Fibroblast of skin of left quadriceps (primary cell): ENCODE measurements at places on chromosomes 1 and 21.

GRCh38 chr21:28018741-28019669 is 973.7 kb downstream of the LTN1 start:
- DNase-seq = no peak

DNA sequence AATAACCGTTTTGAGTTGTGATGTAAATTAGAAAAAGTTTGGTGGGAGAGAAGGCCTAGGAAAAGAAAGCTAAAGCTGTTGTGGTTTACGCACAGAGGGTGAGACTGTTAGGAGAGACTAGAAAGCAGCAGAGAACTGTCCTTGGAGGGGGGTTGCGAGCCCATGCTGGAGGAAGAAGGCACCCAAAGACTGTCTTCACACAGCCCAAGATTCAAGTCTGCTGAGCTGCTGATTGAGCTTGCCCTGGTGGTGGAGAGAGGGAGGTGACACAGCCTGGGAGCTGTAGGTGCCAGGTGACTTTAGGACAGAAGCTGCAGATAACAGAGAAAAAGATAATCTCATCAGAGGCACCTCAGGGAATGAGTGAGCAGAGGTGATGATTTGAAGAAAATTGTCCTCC is 18.3 kb upstream of the TLR5 start:
- no peak for DNase-seq

- peak; percentile 42 for DNase-seq
These were observed 46.6 kb upstream of the MAB21L3 start for GRCh38 chr1:116064616-116065015.

GRCh38 chr1:67256291-67257172 is 51.1 kb upstream of the IL12RB2 start:
- DNase-seq = no peak

GRCh38 chr1:228334226-228334935 is 72.3 kb downstream of the TRIM11 start:
- DNase-seq = no peak

GRCh38 chr1:197692965-197693364 is 82.3 kb downstream of the DENND1B start:
- no peak for DNase-seq

DNA sequence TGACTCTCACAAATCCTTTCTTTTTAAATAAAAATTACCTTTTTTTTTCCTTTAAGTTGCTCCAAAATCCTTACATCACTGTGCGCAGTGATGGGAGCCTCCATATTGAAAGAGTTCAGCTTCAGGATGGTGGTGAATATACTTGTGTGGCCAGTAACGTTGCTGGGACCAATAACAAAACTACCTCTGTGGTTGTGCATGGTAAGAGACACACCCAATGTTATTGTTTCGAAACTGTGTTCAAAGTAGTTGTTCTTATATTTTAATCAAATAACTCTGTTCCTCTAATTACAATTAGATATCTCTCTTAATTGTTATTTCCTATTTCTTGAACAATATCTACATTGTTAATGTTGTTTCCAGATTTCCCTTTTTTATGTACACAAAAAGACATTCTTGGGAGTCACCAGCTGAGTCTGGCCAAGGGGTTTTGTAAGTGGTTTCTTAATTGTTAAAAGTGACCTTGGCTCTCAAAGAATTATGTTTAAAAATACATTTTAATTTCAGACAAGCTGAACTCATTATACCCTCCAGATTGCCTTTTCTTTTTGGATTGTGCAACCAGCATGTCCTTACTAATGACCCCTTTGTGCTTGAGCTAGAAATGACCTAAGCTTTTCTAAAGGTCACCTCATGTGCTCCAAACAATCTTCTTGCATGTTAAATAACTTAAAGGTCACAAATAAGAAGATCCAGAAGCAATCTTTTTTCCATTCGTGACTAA is 250.1 kb downstream of the HMCN1 start:
- no peak for DNase-seq

DNA sequence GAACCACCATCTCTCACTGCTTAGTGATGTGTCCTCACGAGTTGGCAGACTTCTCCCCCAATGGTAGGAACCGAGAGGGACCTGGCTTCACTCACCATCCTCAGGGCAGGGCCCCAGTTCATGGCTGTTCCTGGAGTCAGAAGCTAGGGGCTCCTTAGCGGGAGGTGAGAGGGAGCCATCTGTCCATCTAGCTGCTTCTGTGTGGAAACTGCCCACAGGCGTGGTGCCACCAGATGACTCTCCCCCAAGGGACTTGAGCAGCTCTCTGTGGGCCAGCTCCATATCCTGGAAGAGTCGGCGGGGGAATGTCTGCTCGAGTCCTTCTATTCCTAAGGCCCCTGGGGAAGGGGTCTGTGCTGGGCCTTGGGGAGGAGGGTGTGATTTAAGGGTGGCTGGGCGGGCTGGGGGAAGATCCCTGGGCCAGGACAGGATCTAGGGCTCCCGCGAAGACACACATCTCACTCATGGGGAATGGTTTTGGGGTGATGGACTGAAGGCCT is 16.3 kb downstream of the LRRC71 start:
- DNase-seq = no peak

GRCh38 chr1:38454749-38455441 is 404.7 kb downstream of the RRAGC start:
- no peak for DNase-seq

- DNase-seq = no peak
These were observed 115.5 kb upstream of the IRF2BP2 start for GRCh38 chr1:234725177-234726132.

- DNase-seq = no peak
These were observed 23.4 kb upstream of the TSPAN2 start for GRCh38 chr1:115112496-115113375.

GRCh38 chr1:180925471-180926051 is 12.9 kb downstream of the KIAA1614 start:
- no peak for DNase-seq

- DNase-seq = no peak
These were observed 717.3 kb downstream of the MATN1 start for GRCh38 chr1:30005972-30006619.

DNA sequence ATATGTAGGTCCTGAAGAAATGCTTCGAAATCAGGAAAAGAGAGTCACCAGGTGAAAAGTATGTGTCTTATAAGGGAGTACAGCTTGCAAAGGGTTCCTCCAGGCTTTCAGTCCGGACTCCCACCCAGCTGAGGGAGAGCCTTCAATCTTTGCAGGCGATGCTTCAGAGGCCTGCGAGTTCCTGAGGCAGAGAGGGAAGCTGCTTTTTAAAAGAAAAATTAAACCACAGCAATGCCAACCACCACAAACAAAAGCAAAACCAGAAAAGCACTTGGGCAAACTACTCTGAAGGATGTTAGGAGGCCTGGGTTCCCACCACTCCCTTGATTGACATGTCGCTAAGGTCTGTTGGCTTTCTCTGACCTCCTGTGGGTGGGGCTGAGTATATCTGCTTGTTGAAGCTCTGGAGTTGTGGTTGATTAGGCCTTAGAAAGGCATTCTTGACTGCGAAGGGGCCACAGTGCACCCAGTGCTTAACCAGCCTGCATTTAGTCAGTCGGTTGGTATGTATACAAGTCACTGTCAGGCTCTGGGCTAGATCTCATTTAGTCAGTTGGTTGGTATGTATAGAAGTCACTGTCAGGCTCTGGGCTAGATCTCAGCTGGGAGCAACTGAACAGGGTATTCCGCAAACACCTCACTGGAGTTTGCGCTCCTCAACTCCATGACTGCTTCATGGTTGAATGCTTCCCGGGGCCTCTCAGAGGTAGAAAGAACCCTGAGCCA is 1.2 kb downstream of the NIPAL3 start:
- DNase-seq = peak; percentile 83

DNA sequence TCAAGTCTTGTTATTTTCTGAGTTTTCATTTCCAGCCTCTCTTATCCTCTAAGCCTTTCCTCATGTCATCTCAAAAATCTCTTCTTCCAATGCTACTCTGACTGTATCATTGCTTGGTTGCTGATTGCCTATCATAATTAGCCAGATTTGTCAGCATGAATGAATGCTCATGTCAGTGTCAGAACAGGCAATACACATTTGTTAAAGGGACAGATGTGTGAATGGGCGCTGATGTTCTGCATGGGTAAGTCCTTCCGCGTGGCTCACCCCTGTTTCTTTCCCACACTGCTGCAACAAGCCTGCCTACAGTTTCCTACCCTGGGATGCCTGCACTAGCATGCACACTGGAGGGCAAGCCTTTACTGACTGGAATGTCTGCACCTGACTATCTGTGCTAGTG is 100.6 kb downstream of the RHOU start:
- no peak for DNase-seq

DNA sequence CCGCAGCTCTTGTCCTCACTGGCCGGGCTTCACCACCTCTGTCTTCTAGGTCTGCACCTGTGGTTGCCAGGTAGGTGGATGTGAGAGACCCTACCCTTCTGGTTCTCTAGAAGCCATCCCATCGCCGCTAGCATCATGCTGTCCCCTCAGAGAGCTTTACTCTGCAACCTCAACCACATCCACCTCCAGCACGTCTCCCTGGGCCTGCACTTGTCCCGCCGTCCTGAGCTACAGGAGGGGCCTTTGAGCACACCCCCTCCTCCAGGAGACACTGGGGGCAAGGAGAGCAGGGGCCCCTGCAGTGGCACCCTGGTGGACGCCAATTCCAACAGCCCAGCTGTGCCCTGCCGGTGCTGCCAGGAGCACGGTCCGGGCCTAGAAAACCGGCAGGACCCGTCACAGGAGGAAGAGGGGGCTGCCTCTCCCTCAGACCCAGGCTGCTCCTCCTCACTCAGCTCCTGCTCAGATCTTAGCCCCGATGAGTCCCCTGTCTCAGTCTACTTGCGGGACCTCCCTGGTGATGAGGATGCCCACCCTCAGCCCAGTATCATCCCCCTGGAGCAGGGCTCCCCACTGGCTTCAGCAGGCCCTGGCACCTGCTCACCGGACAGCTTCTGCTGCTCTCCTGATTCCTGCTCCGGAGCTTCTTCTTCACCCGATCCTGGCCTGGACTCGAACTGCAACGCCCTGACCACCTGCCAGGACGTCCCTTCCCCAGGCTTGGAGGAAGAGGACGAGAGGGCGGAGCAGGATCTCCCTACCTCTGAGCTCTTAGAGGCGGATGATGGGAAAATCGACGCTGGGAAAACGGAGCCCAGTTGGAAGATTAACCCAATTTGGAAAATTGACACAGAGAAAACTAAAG is 1.2 kb downstream of the RUSC1 start:
- DNase-seq = no peak

DNA sequence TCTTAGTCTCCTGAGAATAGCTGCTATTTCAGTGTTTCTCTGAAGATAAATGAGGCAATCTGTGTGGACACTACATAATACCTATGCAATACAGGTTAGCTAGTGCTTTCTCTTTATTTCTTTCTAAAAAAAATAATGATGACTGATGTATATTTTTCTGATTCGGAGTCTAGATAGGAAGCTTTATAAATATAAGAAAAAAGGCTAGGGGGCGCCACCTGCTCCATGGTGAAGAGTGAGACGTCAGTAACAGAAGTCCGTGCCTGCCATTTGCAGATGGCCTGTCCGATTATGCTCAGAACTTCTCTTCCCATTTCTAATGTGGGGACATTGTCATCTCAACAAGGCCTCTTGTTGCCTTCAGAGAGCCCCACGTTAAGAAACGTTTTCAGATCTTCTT is 26.4 kb downstream of the QSOX1 start:
- peak; percentile 5 for DNase-seq

- no peak for DNase-seq
These were observed 4.7 kb downstream of the TMEM54 start for GRCh38 chr1:32896451-32896850.

DNA sequence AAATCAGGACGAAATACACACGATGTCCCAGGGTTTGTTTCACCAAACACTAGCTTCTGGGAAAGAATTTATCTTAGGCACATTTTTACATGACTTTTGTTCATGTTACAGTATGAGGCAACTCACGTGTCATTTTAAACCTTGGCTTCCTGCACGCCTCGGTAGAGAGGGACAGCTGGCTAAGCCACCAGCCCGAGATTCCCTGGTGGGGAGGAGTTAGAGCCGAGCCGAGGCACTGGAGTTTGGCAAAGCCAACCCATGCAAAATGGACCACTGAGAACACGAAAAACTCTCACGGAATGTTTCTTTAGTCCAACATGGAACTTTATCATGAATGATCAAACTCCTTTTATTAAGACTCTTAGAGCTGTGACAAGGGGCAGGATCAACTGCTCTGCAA is 240.0 kb downstream of the DYRK1A start:
- no peak for DNase-seq

DNA sequence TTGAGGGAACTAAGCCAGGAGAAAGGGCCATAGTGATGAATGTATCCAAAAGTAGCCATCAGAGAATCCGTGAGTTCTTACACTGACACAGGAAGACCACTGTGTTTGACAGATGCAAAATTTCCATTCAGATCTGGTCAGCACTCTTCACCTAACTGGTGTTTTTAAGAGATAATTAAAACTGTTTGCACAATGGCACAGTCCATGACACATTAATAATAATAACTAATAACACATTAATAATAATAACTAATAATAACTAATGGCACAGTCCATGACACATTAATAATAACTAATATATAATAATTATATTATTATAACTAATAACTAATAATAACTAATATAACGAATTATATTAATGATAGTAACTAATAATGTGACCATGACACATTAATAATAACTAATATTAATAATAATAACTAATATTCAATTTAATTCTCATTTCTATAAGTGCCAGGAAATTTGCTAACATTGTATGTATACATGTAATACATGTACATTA is 195.8 kb downstream of the RGS7 start:
- no peak for DNase-seq

- DNase-seq = no peak
These were observed 34.3 kb downstream of the XKR8 start for GRCh38 chr1:27994060-27994459.

DNA sequence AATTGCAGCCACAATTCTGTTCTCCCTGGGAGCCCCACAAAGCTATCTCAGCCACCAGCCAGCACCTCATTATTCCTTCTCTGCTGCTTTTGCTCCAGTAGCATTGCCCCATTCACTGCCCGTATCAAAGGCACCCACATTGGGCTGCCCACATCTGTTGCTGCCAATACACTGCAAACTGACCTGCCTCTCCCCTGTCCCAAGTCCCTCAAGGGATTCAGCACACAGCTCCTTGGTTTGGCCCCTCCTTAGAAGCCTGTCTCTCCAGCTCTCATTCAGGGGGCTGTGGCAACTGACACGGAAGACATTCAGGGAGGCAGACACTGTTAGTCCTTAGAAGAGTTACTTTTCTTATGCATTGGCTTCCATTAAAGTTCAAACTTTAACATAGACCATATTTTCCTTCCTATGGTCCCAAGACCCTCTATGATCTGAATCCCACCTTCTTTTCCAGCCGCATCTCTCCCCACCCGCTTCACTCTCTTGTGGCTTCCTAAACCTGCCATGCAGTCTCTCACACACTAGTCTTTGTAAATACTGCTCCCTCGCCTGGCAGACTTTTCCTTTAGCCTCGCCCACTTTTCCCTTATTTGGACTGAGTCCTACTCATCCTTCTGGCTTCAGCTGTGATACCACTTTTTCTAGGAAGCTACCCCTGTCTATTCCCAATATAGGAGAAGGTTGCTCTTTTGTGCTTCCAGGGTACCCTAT is 19.3 kb upstream of the KLHDC8A start:
- DNase-seq = peak; percentile 32

DNA sequence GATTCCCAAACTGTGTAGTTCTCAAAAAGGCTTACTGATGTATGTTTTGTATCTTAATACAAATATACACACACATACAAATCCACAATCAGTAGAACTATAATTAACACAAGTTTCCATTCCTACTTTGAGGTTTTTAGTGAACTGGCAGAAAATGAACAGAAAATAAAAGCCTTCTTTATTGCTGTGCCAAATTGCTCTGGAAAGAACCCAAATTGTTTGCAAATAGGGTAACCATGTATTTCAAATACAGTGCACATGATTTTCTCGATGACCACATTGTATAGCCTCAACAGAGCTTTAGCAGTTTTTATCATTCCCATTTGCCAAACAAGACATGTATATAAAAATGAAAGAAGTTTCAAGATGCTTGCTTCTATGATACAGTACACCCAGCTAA is 173.3 kb downstream of the COL24A1 start:
- no peak for DNase-seq
